CD4-positive, alpha-beta T cell treated with Interleukin-4 for 1 hour (primary cell): ENCODE measurements at places on chromosomes 5 and 9.

- peak; percentile 58 for DNase-seq
Observed at GRCh38 chr5:54229041-54229780, 81.2 kb downstream of the ARL15 start.

- DNase-seq = no peak
Observed at GRCh38 chr5:10546186-10546585, 17.7 kb upstream of the ANKRD33B start.

DNA sequence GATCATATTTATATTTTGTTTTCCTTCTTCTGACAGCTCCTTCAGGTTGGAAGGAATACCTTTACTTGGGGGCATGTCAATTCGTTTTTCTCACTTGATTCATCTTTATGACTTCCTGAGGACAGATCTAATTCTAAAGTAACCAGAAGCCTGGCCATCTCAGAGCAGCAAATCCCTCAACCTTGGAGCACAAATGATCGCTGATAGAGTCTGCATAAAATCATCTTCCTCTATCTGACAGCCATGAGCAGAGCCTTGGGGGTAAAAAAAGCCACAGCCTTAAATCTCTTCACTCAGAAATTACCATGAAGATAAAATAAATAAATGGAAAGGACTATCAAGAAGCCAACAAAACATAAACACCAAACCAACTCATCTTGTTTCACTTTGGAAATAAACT lies 325.8 kb downstream of the PRR16 start:
- DNase-seq = no peak

DNA sequence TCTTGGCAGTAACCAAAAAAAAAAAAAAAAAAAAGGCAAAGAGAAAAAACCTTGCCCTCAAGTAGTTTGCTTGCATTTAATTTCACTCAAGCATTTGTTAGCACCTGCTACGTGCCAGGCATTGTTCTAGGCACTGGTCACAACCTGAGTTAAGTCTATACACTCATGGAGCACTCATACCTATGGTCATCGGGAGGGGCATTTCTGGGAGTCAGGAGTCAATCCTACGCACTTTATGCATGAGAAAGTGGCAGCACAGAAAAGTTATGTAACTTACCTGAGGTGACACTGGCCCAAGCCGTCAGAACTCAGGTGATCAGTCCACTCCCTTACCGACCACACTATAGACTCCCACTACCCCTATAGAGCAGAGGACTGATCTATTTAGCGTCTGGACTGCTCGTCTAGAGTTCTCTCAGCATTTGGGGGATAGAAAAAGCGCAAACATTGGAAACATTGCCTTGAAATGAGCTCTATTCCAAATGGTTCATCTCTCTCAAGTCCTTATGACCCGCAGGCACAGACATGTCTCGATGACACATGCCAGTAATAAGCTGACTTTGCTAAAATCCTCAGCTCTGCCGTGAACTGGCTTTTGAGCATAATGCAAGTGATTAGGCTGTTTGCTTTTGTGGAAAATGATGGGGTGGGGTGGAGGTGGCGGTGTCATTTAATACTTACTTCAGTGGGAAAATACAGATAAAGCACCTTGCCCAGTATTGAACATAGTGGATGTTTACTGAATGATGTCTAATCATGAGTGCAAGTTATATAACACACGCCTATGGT lies 160.2 kb downstream of the ARHGEF28 start:
- no peak for DNase-seq

DNA sequence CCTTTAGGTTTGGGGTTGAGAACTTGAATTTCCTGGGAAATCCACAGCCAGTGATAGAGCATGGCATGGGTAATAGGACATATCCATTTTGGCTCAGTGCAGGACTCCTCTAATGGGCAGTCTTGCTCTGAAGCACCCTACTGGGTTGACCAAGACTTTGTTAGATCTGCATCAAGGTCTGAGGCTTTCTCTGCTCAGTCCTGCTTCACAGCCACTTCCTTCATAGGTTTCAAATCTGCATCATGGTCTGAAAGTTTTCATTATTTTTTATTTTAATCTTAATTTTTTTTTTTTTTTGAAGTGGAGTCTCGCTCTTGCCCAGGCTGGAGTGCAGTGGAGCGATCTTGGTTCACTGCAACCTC lies 36.5 kb downstream of the KIF2A start:
- no peak for DNase-seq

- no peak for DNase-seq
Observed at GRCh38 chr9:14344941-14345353, 31.0 kb upstream of the NFIB start.

GRCh38 chr5:131999441-132000240 lies 11.8 kb downstream of the ACSL6 start:
- no peak for DNase-seq

- DNase-seq = peak; percentile 73
Observed at GRCh38 chr9:99851500-99851822, 29.8 kb downstream of the NR4A3 start.
